Suprapubic skin (tissue), 4 donors: ENCODE measurements at places on chromosomes 13 and 19.

- DNase-seq, result no peak
Measured at GRCh38 chr13:93942016-93942415, 537.5 kb downstream of the DCT start.

GRCh38 chr13:28325022-28325421 lies 169.9 kb downstream of the FLT1 start:
- no peak for DNase-seq

DNA sequence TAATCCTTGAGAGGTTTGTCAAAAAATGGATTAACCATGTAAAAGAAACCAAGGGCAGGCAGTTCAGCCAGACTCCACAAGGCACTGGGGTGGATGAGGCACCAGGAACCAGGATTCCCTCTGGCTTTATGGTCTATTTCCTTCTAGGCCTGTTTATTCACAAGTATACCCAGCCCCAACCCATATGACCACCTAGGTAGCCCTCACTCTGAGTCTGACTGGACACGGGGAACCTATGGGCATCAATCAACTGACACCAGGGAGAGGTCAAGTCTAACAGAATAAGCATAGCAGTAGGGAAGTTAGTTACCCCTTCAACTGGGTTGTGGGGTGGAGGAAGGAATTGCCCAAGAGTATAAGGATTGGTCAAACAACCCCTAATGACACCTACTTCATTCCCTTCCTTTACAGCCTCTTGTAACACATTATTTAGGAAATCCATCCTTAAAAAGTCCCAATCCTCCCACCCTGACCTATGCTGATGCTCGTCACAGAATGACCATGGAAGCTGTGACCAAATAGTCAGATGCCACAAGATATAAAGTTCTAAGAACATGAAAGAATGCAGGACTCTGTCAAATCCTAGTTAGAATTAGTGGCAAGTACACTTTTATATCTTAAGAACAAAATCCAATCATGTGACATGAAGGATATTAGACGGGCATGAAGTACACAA lies 31.7 kb downstream of the PEG3 start:
- no peak for DNase-seq

DNA sequence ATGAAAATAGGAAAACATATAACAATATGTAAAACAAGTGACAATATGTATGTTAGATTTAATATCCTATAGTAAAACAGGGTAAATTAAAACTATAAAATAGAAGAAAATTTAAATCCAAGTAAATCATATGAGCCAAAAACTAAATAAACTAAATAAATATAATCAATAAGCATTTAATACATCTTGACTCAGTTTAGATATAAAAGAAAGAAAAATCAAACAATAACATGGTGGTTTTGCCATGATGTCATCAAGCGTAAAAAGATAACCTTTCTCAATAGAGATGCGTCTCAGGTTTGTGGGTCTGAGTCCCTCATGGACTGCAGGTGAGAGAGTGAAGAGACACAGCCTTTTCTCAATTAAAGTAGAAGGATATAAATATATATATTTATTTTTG lies 26.6 kb upstream of the ZNF331 start:
- DNase-seq, result no peak

DNA sequence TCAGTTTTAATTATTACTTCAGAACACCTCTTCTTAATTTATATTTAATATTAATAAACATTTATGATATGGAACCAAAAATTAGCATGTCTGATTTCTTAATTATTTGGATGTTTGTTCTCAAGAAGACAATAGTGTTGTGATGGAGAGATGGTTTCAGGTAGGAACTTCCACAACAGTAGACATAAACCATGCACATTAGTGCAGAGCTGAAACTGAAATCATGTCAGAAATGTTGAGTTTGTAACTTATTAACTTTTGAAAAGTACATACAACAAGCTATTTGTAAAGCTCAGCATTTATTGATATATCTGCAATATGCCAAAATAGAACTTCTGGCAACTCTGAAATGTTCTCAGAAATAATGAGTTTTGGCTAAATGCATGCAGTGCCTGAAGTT lies 11.8 kb upstream of the EDNRB start:
- no peak for DNase-seq

DNA sequence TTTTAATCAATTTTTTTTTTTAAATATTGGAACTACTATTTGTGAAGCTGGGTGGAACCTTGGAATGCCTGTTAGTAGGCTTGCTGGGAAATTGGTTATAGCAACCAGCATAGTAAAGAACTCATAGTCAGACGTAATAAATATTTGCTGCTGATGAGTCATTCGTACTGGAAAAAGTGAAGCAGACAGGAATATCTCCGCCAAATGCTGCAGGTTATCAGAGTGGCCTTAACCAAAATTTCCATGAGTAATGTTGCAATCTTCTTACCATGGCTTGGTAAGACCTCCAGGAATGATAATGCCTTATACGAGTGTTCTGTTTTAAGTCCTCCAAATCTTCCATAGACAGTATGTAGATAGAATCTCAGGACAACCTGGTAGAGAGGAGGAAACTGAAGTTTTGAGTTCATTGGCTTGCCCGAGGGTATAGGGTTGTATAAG lies 34.2 kb downstream of the MBNL2 start:
- DNase-seq, result no peak

- DNase-seq, result no peak
Measured at GRCh38 chr13:68813180-68813796, 1294.3 kb upstream of the ATXN8OS start.

DNA sequence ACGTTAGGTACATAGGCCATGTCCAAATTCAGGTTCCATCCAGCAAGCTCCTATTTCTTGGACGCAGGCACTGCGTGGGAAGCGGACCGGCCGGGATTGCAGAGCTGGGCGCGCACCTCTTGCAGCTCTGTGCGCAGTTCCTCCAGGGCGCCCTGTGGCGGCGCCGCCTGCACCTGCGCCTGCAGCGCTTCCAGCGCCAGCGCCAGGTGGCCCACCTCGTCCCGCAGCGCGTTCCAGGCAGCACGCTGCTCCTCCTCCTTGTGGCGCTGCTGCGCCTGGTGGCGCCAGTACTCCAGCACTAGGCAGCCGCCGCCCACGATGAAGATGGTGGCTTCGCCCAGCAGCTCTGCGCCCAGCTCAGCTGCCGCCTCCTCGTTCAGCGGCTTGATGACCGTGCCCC lies 31.1 kb downstream of the OPA3 start:
- DNase-seq, result no peak

- no peak for DNase-seq
Measured at GRCh38 chr13:33116321-33117010, 100.2 kb downstream of the KL start.
